Hepatocyte (in vitro differentiated cells): ENCODE measurements at places on chromosomes 2 and 18. TPM values are rescaled to one million over a fixed set of nuclear protein-coding genes. Genes with fewer than 3 reads are reported as not detected.

DNA sequence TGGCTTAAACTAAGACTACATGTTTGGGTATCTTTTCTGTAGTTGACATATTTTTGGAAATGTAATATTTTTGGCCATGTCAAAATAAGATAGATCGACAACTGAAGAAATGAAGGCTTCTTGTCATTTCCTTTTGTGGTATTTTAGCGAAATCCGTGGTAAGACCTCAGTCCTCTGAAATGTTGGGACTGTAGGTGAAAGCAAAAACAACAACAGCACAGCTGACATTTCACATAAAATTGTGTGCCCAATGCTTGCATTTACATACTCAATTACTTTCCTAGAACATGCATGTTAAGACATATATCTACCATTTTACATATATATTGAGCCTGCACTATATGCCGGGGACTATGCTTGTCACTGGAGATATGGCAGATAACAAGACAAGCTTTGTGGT, 50.2 kb downstream of the SPP2 start:
- DNase-seq, result no peak
- H3K27me3 ChIP-seq, result no peaks in the 10 kb centered on the region
- no peak overlapping the region for H3K4me3 ChIP-seq
- H3K4me1 ChIP-seq, result no peaks in the 10 kb centered on the region

DNA sequence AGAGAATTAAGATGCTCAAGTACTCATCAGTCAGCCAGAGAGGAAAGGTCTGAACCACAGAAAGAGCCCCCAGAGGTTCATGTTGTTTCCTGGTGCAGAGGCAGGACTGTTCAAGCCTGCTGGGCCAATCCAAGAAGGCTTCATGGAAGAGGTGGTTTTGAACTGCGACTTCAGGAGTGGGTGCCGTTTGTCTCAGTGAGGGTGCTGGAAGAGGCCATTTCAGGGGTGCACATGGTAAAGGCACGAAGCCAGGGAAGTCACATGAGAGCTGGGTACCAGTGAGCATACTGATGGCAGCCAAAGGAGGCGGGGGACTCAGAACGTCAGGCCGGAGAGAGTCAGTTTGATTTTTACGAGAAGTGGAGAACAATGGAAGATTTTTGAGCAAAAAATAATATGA, 55.5 kb downstream of the EMILIN2 start:
- H3K27me3 ChIP-seq, result no peaks in the 10 kb centered on the region
- H3K4me1 ChIP-seq, result peaks cover 36% of the 10 kb centered on the region
- H3K36me3 ChIP-seq, result no peaks in the 10 kb centered on the region
- peak overlapping the region; percentile 86 for H3K27ac ChIP-seq
- H3K4me3 ChIP-seq, result no peak overlapping the region
- no peak for DNase-seq

DNA sequence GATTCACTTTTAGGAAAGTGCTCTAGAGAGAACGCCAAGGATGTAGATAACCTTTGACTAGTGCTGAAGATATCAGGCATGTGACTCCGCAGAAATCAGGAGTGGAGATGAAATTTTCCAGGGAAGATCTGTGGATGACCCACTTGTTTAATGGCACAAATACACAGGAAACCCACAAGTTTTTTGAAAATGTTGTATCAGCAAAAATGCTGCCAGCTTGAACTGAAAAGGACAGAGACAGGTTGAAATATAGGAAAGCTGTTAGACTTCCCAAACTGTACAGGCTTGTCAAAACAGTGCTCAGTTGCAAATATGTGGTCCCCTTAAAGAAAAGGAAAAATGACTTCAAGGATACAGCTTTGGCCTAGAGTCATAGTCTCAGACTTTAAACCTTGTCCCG, 96.5 kb downstream of the PKP4 start:
- no peaks in the 10 kb centered on the region for H3K36me3 ChIP-seq
- DNase-seq, result no peak
- H3K4me1 ChIP-seq, result no peaks in the 10 kb centered on the region
- H3K27me3 ChIP-seq, result no peaks in the 10 kb centered on the region

DNA sequence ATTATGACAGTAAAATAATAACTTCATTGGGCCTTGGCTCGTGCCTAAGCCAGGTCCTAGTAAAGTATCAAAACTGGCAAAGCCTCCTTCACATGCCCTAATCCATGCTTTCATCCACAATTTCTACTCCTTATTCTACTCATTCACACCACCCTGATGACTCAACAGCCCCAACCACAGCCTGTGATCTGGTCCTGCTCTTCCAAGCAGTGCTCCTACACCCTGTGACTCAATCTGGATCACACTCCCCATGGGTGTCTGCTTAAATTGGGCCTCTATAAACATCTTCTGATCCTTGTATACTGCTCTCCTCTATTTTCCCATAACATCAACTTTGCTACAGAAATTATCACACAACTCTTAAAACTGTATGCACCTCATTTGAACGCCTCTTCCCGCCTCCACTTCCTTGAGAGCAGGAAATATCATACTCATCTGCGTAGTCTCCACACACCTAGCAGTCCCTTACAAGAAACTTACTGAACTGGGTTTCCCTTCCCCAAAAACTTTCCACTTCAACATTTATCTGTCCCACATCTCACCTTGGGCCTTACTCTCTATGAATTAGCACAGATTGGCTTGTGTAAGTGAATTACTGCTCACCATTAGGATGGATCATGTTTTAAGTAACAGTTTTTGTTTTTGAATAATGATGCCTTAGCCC, 15.9 kb downstream of the GTF3C3 start:
- no peak overlapping the region for H3K4me3 ChIP-seq
- no peaks in the 10 kb centered on the region for H3K36me3 ChIP-seq
- H3K4me1 ChIP-seq, result no peaks in the 10 kb centered on the region
- H3K27me3 ChIP-seq, result no peaks in the 10 kb centered on the region

DNA sequence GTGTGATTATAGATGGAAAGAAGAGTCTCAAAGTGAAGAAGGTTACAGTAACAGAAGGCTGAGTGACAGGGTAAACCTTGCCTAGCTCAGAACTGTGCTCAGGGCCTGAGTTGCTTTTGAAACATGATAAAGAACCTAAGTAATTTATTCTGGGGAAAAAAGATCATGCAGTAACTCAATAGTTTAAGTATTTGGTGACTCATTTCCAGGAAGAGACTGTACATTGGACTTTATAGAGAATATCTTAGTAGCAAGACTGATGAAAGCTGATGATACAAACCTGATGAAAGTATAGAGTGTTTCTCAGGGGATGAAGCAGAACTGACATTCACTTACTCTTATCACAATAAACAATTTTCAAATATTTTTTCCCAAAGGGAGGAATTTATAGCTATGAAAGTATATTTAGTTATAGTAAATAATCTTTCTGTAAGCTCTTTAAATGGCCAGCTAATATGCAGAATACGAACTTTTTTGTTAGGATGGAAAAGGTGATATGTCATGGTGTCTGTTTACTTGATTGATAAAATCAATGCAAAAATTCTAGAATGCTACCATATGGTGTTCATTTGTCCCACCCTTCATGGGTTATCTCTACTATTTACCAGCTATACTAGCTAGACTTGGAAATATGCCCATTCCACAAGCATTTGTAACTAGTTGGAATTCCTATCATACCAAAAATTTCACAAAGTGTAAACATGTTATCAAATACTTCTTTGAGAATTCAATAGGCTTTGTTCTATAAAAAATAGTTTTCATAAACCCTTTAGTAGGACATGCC, 1265.5 kb upstream of the ACVR2A start:
- no peak for DNase-seq
- no peak overlapping the region for H3K27ac ChIP-seq
- H3K27me3 ChIP-seq, result no peaks in the 10 kb centered on the region
- H3K4me3 ChIP-seq, result no peak overlapping the region

DNA sequence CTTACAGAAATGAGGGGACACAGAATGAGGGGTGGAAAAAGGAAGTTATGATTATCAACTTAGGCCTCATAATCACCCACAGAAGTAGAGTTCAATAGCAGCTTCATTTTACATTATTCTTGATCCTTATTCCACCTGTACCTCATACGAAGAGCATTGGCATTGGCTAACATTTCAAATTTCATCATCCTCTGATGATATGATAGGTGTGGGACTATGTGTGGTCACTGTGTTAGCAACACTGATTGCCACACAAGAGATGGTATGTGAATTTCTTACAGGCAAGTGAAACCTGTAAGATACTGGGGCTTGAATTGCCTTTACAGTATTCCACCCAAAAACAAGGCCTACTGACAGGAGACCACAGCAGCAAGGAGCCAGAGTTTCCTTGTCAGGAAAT, 14.0 kb upstream of the HAT1 start:
- H3K27ac ChIP-seq, result no peak overlapping the region
- H3K4me1 ChIP-seq, result no peaks in the 10 kb centered on the region
- peaks cover 15% of the 10 kb centered on the region for H3K27me3 ChIP-seq
- H3K4me3 ChIP-seq, result no peak overlapping the region

The CDH20 gene
- total RNA-seq, result 3.5 and 3.6 TPM in 2 replicates

GRCh38 chr18:36078751-36079529, 11.6 kb upstream of the RPRD1A start:
- no peak overlapping the region for H3K27ac ChIP-seq
- no peaks in the 10 kb centered on the region for H3K36me3 ChIP-seq
- DNase-seq, result no peak
- no peak overlapping the region for H3K4me3 ChIP-seq
- no peaks in the 10 kb centered on the region for H3K27me3 ChIP-seq

- H3K27me3 ChIP-seq, result no peaks in the 10 kb centered on the region
- no peaks in the 10 kb centered on the region for H3K36me3 ChIP-seq
- no peak overlapping the region for H3K27ac ChIP-seq
- DNase-seq, result no peak
Observed at GRCh38 chr2:121833358-121833723, 77.9 kb downstream of the TSN start.

GRCh38 chr2:241216211-241216761, 27.8 kb downstream of the ANO7 start:
- peaks cover 6% of the 10 kb centered on the region for H3K27me3 ChIP-seq
- H3K4me1 ChIP-seq, result peaks cover 6% of the 10 kb centered on the region
- no peak overlapping the region for H3K27ac ChIP-seq
- no peak overlapping the region for H3K4me3 ChIP-seq

DNA sequence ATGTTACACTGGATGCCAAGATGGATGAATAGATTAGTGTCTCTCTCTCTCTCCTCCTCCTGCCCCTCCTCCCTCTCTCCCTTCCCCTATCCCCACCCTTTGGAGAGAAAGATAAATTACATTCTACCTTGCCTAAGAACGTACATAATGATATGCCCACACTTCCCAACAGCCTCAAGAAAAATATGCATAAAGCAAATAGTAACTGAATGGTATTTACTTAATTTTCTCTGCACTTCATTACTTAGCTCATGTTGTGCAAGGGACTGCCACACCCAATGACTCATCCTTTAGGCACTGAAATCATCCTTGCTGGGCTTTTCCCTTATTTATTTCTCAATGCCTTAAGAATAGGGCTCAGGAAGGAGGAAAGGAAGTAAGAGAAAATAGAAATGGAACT, 137.3 kb upstream of the PID1 start:
- H3K27ac ChIP-seq, result peak overlapping the region; percentile 95
- peak; percentile 81 for DNase-seq
- H3K27me3 ChIP-seq, result no peaks in the 10 kb centered on the region
- no peaks in the 10 kb centered on the region for H3K36me3 ChIP-seq
- no peak overlapping the region for H3K4me3 ChIP-seq

GRCh38 chr2:47089083-47089464, 66.0 kb downstream of the STPG4 start:
- peaks cover 22% of the 10 kb centered on the region for H3K4me1 ChIP-seq
- peak; percentile 62 for DNase-seq
- H3K27ac ChIP-seq, result peak overlapping the region; percentile 62

The REL gene
- total RNA-seq, result 9.5 and 12.3 TPM in 2 replicates

DNA sequence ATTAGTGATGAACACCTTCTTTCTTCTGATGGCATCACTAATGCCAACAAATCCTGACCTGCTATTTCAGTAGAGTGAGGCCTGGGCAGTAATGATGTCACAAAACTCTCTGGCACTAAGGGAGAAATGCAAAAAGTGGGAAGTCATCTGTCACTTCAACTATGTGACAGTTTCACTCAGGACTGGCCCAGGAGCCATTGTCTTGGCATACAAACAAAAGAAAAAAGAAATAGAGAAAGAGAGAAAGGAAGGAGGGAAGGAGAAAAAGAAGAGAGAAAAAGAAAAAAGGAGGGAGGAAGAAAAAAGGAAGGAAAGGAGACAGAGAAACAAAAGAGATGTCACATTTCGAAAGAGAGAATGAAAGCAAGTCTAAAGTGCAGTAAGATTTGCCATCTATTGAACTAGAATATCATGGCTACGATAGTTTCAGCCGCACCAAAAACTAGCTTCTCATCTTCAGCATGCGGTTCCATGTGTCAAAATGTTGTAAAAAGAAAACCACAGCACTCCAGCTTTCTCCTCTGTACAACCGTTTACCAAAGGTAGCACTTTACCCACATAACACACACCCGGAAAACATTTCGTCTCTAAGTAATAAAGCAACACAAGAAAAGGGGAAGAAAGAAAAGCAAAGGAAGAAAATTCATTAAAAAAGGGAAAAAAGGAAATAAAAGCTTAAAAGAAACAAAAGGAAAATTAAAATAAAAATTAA, 50.1 kb downstream of the CD226 start:
- no peaks in the 10 kb centered on the region for H3K36me3 ChIP-seq
- DNase-seq, result no peak
- H3K4me3 ChIP-seq, result no peak overlapping the region
- no peaks in the 10 kb centered on the region for H3K4me1 ChIP-seq
- no peaks in the 10 kb centered on the region for H3K27me3 ChIP-seq
- H3K27ac ChIP-seq, result no peak overlapping the region

DNA sequence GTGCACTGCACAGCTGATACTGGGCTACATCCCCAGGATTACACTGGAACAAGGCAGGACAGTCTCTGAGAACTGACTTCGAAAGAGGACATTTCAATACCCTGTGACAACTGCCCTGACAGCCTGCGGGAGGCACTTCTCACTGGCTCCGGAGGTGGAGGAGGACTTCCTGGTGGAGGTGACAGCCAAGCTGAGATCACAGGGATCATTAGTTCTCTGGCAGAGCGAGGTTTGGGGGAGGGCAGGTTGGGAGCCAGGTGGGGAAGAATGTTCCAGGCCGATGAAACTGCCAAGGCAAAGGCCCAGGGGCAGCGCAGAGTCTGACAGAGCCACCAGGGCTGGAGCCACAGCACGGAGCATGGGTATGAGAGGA, 28.0 kb upstream of the NPAS2 start:
- no peak overlapping the region for H3K27ac ChIP-seq
- H3K4me3 ChIP-seq, result no peak overlapping the region
- H3K36me3 ChIP-seq, result no peaks in the 10 kb centered on the region

- no peaks in the 10 kb centered on the region for H3K36me3 ChIP-seq
- no peak overlapping the region for H3K4me3 ChIP-seq
- peaks cover 34% of the 10 kb centered on the region for H3K4me1 ChIP-seq
- peak overlapping the region; percentile 15 for H3K27ac ChIP-seq
Observed at GRCh38 chr2:28334527-28334894, 58.1 kb upstream of the FOSL2 start.

The FOSL2 gene
- 148 and 164 TPM in 2 replicates for total RNA-seq
